ENCODE measurements at places on chromosomes 7 and 10. TPM values are rescaled to one million over a fixed set of nuclear protein-coding genes. Genes with fewer than 3 reads are reported as not detected.

- no peak for DNase-seq
These were observed 84.4 kb upstream of the SYPL1 start for GRCh38 chr7:106196460-106197021.

DNA sequence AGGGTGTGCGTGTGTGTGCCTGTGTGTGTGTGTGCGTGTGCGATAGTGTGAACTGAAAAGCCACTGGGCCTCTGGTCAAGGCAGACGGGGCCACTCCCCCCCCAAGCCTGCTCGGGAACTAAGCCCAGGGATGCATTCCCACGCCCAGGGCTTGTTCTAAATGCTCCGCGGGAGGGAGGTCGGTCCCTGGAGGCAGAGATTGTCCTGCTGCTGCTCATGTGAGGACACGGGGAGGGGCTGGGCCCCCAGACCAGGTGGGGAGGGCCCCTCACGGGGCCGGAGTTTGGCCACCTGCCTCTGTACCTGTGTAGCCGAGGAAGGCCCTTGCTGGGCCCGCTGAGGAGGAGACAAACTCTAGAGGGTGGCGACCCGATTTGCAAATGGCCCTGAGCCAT lies 93.9 kb downstream of the PDGFA start:
- DNase-seq, result no peak

DNA sequence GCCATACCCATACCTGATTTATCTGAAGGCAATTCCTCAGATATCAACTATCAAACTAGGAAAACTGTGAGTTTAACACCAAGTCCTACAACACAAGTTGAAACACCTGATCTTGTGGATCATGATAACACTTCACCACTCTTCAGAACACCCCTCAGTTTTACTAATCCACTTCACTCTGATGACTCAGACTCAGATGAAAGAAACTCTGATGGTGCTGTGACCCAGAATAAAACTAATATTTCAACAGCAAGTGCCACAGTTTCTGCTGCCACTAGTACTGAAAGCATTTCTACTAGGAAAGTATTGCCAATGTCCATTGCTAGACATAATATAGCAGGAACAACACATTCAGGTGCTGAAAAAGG lies 69.0 kb upstream of the RSBN1L start:
- no peak for DNase-seq

GRCh38 chr7:21253740-21254687 lies 173.9 kb upstream of the SP4 start:
- DNase-seq, result peak; percentile 75

The HOXA5 gene
- 22.1 TPM for total RNA-seq

The PMS2 gene
- total RNA-seq, result 13.1 TPM

The LRIT1 gene
- not detected for total RNA-seq
